ENCODE measurements at places on chromosomes 3 and 15.

- DNase-seq: no peak
These were observed 102.8 kb downstream of the IL12A start for GRCh38 chr3:160091441-160091840.

GRCh38 chr3:42149975-42150374 lies 58.8 kb downstream of the TRAK1 start:
- DNase-seq: no peak

DNA sequence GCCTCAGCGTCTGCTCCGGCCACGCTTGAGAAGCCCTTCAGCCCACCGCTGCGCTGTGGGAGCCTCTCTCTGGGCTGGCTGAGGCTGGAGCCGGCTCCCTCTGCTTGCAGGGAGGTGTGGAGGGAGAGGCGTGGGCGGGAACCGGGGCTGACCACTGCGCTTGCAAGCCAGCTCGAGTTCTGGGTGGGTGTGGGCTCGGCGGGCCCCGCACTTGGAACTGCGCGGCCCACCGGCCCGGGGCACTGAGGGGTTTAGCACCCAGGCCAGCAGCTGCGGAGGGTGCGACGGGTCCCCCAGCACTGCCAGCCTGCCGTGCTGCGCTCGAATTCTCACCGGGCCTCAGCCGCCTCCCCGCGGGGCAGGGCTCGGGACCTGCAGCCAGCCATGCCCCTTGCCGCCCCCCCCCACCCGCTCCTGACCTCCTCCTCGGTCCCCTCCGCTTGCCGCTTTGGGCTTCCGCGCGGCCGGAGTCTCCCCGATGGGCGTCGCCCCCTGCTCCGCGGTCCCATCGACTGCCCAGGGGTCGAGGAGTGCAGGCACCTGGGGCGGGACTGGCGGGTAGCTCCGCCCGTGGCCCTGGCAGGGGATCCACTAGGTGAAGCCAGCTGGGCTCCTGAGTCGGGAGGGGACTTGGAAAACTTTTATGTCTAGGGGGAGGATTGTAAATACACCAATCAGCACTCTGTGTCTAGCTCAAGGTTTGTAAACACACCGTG lies 106.7 kb downstream of the RAP2B start:
- no peak for DNase-seq

DNA sequence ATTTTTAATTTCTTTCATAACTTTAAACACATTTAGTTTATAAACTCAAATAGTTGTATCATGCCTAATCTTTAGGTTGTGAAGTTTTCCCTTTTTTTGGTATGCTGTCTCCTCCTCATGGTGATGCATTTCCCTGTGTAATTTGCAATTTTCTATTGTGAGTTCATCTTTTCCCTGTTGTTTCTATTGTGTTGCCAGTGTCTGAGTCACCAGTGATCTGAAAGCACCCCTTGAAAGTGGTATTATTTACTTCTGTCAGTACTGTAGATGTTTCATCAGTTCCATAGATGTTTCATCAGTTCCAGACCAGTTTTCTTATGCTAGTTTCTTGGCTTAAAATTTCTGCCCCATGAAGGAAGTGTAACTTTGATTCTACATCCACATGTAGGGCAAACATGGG lies 80.6 kb downstream of the OXSM start:
- no peak for DNase-seq

GRCh38 chr3:138429665-138430064 lies 4.8 kb upstream of the ESYT3 start:
- no peak for DNase-seq

- no peak for DNase-seq
These were observed 574.8 kb downstream of the AGBL1 start for GRCh38 chr15:86654501-86654900.

- DNase-seq: no peak
These were observed 128.6 kb downstream of the DCLK3 start for GRCh38 chr3:36635731-36636130.

DNA sequence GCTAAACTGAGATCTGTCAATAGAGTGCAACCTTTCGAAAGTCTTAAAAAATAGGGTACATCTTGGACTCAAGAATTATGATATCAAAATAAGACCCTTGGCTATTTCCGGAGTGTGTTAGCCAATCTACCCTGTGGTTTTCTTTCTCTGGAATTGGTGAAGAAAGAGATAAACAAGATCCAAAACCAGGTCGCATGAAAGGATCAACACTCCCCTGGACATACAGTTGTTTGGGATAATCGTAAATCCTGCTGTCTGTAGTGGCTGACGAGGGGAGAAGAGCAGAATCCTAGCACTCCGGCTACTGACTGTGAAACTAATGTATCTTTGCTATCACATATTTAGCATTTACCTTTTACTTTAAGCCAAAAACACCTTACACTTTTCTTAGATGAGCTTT lies 30.9 kb downstream of the FNDC3B start:
- DNase-seq: no peak

DNA sequence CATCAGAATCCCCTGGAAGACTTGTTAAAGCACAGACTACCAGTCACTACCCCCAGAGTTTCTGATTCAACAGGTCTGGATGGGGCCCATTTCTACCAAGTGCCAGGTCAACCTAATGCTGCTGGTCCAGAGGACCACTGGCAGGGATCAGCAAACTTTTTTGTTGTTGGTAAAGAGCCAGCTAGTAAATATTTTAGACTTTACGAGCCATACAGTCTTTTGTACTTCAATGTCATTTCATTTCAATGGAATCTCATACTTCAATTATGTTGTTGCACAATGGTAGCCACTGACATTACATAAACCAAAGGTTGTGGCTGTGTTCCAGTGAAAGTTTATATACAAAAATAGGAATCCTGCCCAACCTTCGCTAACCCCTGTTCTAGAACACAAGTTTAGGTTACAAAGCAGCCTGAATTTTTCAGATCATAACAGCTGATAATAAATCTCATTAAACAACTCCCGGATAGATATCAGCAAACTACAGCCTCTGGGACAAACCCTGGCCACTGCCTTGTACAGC lies 28.7 kb downstream of the ULK4 start:
- no peak for DNase-seq

DNA sequence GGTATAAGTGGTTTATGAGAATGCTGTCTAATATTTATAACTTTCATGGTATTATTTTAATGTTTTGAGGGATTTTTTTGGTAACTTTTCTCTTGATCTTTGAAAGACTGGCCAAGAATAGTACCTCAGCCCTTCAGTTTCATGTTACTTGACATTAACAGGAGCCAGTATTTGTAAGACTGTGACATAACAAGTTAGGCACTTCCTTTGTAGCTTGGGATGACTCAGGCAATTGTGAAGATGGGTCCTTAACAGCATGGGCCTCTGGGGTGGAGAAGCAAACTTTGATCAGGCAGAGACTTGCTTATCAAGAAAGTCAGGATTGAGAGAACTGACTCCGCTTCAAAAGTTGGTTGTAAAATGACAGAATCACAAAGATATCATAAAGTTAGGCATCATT lies 9.5 kb downstream of the LRRC49 start:
- DNase-seq: no peak

DNA sequence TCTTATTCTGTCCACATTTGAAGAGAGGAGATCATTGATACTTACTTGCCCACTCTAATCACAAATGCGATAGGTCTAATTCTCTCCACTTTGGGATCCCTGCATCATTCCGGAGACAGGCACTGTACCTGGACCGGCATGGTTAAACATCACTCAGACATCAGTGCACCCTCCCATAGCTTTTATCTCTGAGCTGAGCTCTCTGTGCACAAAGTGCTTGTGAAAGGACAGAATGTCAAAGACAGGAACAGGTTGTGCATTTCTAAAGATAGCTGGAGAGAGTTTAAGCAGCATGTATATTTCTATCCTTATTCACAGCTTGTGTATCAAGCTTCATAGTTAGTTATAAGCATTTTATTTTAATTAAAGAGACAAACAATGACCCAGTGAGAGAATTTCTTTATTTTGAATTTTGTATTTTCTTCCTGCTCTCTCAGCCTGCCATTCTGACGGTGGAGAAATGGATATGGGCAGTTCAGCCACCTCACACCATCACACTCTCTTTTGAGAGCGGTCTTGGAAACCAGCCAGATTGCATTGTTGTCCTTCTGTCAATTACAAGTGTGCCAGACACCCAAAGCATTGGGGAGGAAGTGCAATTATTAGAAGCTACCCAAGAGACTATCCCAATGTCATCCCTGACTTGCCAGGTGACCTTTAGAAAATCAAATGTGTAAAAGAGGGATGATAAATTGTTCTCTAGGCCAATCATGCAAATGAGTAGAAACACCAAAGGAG lies 65.2 kb upstream of the CHL1 start:
- DNase-seq: no peak

GRCh38 chr3:12489368-12489767 lies 5.1 kb downstream of the TSEN2 start:
- DNase-seq: no peak

DNA sequence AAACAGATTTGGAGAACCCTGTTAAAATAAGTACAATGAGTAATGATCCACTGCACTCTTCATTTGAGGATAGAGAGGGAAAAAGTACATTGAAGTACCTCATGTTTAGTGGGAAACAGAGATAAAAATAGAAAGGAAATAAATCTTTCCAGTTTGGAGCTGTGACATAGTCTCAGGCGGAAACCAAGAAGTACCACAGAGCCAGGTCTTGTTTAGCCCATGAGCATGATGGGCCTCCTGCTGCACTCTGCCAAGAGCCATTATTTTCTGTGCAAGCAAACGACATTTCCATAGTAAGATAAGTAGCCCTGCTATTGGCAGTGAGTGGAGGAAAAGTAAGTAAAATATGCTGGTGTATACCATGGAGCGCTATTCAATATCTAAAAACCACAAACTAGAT lies 796.1 kb downstream of the TBL1XR1 start:
- DNase-seq: no peak

DNA sequence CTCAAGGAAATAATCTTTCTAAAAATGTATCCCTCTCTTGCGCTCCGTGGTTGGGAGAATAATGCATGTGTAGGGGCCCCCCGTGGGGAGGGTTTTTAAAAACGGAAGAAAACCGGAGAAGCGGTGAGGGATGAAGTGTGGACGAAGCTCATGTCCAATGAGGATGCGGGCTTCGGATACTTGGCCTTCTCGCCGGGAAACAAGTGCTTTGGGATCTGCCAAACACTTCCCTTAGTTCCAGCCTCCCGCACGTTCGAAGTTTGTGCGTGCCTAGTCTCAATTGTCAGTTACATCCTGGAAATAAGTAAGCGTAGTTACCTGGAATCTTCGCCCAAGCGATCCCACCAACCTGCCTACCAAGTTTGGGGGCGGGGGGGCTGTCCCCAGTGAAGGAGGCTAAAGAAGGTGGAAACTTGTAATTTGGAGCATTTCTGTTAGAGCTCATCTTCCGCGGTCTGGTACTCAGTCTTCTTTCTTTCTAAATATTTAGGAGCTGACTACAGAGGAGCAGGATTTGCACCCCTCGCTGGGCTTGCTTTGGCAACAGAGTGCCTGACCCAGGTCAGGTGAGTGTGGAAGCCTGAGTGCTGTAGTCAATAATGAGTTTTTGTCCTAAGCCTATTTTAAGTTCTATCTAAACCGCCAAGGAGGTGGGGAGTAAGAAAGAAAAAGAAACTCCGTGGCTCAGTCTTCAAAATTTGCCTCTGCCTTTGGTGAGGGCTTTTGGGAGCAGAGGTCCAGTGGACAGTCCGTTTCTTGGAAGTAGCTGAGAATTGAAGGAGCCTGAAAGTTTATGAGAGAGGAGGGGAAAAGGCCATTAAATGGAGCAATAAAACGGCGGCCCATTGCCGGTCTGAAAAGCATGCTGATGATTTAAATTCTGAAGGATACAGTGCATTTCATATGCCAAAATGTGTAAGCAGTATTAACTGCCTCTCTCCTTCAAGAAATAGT lies 1.1 kb downstream of the ITPR1 start:
- DNase-seq: no peak
